ENCODE measurements at places on chromosomes 12 and 14.

DNA sequence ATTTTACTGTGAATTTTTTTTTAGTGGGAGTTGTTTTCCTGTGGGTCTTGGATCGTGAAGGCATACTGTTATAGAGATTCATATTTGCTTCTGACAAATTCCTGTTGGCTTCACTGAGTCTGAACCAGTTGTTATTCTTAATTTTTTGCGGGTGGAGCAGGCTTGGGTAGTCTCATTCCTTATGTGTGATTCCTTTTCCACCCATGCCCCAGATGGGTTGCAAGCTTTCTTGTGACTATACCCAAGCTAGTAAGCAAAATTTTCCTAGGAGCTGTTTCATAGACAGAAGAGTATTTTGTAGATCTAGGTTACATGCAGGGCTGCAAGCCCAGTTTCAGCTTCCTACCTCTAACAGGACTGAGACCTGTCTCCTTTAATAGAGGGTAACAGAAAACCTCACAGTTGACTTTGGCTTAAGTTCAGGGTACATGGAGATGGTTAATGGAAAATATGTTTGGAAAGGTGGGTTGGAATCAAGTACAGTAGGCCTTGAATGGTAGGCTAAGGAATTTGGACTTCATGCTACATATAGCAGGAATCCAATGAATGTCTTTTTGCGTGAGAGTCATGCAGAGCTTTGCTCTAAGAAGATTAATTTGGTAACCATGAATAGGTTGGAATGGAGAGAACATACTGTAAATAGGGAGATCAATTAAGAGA, 29.0 kb downstream of the TRMT5 start:
- no peak for DNase-seq

GRCh38 chr14:97543816-97544215, 746.6 kb downstream of the VRK1 start:
- DNase-seq = no peak

DNA sequence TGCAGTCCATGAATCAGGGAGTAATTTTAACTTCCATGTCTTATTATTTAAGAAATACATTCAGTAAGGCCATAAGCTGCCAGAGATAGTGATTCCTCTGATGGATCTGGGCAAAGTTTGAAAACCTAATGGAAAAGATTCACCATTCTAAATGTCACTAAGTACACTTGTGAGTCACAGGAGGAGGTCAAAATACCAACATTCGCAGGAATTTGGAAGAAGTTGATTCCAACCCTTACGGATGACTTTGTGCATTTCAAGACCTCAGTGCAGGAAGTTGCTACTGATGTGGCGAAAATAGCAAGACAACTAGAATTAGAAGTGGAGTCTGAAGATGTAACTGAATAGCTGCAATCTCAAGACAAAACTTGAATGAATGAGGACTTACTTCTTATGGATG, 69.8 kb downstream of the OSBPL8 start:
- DNase-seq = no peak

DNA sequence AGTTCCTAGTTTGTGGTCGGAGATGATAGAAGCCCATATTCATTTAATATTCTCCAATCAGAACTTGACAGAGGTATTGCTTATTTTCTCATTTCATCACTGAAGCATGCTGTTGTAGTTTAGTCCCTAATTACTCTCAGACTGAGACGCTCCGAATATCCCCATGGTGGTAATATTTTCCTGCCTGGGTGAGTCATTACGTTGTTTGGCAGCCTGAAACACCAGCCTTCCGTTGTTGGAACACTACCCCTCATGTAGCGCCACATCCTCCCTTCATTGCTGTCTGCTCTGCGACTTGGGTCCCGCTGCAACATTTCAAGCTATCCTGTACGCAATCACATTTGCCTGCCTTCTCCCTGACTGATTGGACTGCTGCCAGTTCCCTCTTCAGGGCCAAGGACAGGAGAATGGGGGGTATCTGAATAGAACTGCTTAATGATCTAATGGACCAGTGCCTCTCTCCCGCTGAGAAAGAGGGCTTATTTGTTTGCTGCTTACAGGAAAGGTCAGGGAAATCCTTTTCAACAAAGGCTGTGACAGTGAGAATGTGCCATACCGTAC, 369.1 kb downstream of the NPAS3 start:
- peak; percentile 94 for DNase-seq

GRCh38 chr12:116393255-116393654, 115.8 kb upstream of the MED13L start:
- DNase-seq = no peak

- peak; percentile 86 for DNase-seq
Observed at GRCh38 chr14:93430315-93431035, at the start of gene UNC79. UNC79 (plus strand) TSS chr14:93430939; CDS start chr14:93431030, 91 bp downstream.

- no peak for DNase-seq
Observed at GRCh38 chr12:124684496-124684895, 117.1 kb upstream of the NCOR2 start.

DNA sequence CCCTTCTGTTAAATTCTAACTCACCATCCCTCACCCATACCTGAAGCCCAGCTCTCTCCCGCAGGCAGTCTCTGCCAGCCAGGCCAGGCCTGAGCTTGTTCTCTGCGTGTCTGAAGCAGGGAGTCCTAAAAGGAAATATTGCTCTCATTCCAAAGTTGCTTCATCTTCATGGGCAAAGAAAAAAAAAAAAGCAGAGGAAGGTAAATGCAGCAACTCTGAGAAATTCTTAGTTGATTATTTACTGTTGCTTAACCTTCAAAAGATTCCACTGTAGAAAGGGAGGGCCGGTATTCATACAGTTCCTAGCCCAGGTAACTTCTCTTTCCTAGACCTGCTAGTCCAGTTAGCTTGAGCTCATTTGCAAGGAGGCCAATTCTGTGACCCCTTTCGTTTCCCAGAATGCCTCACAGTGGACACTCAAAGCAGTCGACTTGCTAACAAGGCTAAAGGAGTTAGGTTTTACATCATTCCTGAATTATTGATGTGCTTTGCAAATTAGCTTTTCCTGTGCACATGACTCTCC, 193.5 kb upstream of the EEA1 start:
- no peak for DNase-seq

DNA sequence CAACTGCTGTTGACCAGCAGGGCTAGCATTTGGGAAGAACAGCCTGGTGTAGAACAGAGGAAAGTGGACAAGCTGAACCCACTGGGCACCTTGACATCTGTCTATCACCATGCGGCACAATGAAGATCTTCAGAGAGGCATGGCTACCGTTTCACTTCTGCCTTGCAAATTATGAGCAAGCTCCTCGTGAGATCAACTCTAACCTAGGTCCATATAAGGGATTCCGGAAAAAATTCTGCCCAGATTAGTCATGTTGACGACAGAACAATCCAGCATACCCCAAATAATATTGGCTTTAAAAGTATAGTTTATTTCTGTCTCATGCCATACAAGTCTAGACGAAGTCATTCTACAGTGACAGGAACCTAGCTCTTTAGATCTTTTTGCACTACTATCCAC, 91.6 kb upstream of the ATF7IP start:
- DNase-seq = no peak

GRCh38 chr14:25607192-25607591, 557.2 kb upstream of the STXBP6 start:
- no peak for DNase-seq

GRCh38 chr12:768434-768833, 16.1 kb downstream of the WNK1 start:
- DNase-seq = no peak

DNA sequence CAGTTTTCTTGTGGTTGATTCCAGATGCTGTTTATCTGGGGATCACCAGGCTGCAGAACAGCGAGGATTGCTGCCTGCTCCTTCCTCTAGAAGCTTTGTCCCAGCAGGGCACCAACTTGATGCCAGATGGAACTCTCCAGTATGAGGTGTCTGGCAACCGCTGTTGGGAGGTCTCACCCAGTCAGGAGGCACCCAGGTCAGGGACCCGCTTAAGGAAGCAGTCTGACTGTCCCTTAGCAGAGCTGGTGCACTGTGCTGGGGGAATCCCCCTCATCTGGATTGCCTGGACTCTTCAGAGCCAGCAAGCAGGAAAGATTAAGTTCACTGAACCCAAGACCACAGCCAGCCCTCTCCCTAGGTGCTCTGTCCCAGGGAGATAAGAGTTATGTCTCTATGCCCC, 1165.2 kb downstream of the FSCB start:
- DNase-seq = no peak

GRCh38 chr12:122104844-122105243, 26.3 kb downstream of the MLXIP start:
- DNase-seq = no peak

- DNase-seq = no peak
Observed at GRCh38 chr12:123037791-123038190, 57.3 kb downstream of the ARL6IP4 start.

DNA sequence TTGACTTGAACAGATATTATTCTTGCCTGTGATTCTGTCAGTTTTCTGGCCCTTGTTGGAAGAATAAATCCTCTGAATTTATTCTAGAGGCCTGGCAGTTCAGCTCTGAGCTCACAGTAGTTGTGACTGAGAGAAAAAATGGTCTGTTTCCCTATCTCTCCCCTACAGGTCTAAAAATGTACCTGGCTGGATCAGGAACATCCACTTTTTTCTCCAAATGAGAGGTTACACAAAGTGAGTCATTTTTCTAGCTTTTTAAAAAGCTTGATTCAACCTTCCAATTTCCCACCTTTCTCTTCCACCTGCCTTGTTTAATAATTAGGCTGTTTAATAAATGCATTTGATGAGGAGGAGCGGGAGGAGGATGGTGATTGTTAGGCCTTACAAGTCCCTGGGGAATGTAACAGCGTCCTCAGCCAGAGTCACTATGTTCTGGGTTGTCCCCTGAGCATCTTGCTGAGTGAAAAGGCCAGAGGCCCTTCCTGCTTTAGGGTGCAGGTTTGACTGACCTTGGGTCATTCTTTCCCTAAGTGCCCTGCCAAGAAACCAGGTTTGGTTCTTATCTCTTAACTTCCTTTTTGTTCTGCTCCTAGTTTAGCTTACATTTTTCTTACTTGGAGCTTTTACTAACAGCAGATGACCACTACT, 91.7 kb upstream of the FUT8 start:
- DNase-seq = no peak

DNA sequence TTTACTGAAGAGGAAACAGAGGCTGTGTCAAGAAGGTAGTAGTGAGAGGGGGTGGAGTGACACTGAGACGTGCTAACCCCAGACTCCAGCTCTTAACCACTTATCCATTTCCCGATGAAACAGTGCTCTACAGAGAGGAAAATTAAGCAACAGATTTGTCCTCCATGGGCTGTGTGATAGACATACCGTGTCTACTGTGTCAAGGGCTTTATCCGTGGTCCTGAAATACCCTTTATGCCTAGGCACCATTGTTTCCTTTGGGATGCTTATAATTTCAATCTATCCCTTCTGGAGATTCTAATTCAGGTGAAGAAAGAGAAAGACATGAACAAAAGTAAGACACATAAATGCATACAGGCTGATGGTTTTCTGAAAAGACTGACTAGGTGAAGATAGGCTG, 71.7 kb downstream of the CMKLR1 start:
- DNase-seq = no peak

GRCh38 chr12:12449533-12450025, 92.7 kb downstream of the BORCS5 start:
- DNase-seq = peak; percentile 76

GRCh38 chr12:39592295-39592694, 27.3 kb downstream of the ABCD2 start:
- DNase-seq = no peak

GRCh38 chr14:20563971-20564370, 3.1 kb upstream of the RNASE9 start:
- no peak for DNase-seq

GRCh38 chr12:130374083-130374482, 36.4 kb downstream of the PIWIL1 start:
- no peak for DNase-seq

- no peak for DNase-seq
Observed at GRCh38 chr12:27000961-27001360, 13.2 kb downstream of the TM7SF3 start.

DNA sequence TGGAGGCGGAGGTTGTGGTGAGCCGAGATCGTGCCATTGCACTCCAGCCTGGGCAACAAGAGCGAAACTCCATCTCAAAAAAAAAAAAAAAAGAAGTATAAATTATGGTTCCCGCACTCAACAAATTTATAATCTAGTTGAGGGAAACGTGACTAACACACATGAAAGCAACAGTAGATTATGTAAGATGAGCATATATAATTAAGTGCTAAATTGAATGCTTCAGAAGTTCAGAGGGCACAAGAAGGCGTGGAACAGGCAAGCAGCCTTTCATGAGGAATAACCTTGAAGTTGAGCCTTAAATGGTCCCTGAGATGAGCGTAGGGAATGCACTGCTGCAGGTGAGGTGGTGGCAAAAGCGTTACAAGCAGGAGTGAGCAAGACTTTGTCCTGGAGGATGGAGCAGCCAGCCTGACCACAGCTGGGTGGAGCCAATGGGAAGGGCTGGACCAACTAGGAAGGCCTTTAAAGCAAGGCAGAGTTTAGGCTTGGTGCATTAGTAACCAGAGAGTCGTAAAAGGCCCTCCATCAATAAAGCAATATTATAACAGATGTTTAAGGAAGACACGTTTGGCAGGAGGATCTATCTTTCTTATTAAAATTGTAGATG, 30.6 kb upstream of the TUBA1A start:
- no peak for DNase-seq

- no peak for DNase-seq
Observed at GRCh38 chr14:74525361-74525851, 31.8 kb downstream of the ISCA2 start.

DNA sequence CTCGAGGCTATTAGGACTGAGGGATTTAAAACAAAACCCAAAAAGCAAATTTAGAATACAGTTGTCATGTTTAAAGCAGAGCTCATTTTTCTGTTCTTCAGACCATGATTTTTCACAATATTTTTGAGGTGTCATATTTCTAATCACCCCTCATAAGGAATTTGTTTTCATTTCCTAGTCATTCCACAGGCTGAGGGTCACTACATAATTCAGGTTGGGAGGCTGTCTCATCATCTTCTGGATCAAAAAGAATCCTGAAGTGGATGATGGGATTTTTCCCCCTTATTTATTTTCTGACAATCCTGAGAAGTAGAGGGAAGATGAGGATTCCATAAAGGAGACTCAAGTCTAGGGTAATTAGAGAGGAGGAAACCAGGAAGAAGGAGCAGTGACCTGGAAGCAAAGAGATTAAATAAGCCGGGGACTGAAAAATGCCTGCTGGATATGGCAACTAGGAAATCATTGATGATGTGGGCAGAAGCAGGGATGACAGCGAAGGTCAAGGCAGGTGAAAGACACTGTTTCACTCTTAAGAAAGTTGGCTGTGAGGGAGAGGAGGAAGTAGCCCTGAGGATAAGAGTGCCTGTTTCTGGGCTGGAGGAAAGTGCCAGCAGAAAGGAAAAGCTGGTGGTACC, 9.0 kb upstream of the PCNX1 start:
- no peak for DNase-seq

DNA sequence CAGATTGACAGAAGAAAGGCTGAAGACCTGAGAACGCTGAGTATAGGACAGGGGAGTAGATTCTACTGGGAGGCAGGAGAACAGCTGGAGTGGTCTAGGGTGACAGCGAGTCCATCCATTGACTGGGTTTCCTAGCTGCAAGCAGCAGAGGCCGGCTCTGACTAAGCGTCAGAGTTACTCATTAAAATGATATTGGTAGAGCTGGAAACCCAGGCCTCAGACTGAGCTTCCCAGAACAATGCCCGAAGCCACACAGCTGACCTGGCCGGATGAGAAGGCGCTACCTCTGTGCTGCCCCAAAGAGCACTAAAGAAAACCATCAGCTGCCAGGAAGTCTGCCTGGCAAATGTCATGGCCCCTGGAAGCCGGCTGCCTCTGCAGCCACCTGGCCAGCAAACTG, 78.5 kb upstream of the FZD10 start:
- no peak for DNase-seq

Measured in NCI-H1105 treated with DMSO at 0.1 percent for 48 hours (cell line).